HS-5 (cell line): ENCODE measurements at places on chromosomes 3 and 15.

DNA sequence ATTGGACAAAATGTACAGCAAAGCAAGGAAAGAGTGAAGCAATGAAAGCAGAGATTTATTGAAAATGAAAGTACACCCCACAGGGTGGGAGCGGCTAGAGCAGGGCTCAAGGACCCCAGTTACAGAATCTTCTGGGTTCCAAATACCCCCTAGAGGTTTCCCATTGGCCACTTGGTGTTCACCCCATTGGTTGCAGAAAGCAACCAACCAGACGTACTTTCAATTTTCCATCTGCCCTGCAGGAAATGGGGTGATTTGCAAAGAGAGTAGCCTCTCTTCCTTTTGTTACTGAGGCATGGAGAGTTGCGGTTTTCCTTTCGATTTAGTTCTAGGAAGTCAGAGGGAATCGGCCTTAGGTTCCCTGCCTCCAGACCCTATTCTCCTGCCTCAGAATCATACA, 2.4 kb downstream of the PML start:
- DNase-seq, result no peak

GRCh38 chr3:117346901-117347300, 637.3 kb downstream of the TUSC7 start:
- no peak for DNase-seq

DNA sequence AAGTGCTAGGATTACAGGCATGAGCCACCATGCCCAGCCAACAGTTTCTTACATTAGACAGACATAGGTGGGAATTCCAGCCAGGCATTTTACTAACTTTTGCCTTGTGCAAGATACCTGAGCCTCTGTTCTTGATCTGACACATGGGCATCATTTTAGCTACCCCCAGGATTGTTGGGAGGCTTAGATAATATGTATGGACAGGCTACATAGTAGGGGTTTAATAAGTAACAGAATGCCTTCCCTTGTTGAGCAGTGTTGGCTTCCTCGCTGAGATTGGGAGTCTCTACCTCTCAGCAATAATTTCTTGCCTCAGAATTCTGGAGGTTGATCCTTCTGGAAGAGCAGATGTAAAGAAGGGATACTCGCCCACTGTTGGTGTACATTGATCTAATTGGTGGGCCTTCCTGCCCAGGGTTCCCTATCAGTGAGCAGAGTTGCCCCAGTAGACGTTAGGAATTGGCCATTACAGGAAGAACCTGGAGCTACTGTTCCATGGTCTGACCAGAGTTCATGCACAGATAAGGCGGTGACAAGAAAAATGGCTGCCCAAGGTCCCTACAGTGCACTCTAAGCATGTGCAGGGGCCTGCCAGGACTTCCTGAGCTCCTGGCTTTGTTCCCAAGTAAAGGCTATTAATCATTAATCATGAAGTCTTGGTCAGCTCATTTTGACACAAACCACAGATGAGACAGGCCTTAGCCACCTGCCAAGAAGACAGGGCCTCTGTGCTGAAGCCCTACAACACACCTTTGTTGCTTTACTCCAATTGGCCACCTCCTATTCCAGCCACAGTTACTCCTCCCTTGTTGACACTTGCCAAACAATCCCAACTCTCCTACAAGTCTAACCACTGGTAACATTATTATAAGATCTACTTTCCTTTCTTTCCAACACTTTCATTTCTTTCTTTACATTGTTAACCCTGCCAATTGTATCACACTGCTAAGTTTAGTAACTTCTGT, 5.0 kb upstream of the IL17RE start:
- no peak for DNase-seq

GRCh38 chr15:77201665-77202064, 130.8 kb upstream of the TSPAN3 start:
- DNase-seq, result no peak

- DNase-seq, result no peak
These were observed 37.6 kb upstream of the DUSP7 start for GRCh38 chr3:52093756-52094545.

DNA sequence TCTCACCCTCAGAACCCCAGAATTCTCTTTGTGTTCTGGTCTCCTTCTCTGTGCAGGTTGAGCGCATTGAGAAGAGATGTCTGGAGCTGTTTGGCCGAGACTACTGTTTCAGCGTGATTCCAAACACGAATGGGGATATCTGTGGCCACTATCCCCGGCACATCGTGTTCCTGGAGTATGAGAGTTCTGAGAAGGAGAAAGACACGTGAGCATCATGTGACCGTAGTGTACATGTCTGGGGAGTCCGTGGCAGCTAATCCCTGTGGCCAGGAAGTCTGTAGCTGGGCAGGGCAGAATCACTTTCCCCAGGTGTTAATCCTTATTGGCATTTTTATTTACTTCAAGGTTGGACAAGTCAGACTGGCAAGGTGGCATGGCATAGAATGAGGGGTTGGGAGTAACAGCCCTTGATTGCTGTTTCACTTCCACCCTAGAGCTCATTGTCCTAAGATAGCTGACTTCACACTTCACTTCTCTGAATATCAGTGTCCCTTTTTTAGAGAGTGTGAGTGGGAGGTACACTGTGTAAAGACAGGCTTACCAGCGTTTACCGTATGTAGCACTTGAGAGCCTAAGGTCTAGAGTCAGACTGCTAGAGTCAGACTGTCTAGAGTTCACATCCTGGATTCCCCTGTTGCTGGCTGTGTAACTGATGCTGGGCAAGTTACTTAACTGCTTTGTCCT, 4.4 kb downstream of the MTMR14 start:
- no peak for DNase-seq

- no peak for DNase-seq
These were observed 711.3 kb downstream of the ROBO1 start for GRCh38 chr3:79056498-79056897.

DNA sequence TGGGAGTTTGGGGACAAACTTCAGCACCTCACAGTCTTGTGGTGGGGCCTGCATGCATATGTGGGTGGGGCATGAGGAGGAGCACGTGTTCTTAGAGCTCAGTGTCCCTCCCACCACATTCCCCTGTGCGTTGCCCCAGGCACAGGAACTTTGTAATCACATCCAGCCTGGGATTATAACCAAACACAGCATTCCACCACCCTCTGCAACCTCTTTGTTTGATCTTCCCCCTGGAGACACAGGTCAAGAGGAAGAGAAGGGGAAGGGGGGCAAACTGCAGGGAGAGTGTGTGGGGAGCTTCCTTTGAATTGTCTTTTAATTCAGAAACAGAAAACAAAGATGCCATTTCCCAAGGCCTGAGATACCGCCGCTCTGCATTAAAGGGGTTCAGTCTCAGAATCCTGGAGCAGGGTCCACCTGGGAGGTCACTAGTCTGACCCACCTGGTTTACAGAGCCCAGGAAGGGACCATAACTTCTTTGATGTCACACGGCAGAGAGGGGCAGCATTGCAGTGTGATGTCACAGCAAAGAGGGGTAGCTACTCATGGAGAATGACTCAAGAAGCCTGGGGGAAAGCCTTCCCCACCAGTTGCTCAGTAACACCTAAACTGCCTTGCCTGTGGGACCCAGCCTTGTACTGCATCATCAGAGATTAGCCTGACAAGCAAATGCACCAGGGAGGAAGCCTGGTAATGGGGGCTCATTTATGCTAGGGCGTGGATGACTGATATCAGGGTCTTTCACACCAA, 106.3 kb upstream of the RNU6-1 start:
- DNase-seq, result no peak

DNA sequence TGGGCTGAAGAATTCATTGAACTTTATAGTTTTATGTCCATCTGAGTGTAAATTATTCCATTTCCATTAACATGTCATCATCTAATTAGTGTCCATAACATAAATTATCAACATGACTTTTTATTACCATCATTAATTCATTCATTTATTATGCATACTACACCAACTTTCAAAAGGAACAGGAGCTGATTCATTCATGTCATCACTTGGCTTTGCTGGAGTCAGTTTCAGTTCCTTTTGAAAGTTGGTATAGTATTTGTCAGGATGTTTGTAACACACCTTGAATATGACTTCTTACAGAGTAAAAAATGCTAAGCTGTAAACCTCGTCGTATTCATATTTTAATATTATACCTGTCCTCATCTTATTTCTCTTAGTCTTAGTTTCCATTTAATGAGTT, 298.0 kb upstream of the RBMS3 start:
- DNase-seq, result no peak

DNA sequence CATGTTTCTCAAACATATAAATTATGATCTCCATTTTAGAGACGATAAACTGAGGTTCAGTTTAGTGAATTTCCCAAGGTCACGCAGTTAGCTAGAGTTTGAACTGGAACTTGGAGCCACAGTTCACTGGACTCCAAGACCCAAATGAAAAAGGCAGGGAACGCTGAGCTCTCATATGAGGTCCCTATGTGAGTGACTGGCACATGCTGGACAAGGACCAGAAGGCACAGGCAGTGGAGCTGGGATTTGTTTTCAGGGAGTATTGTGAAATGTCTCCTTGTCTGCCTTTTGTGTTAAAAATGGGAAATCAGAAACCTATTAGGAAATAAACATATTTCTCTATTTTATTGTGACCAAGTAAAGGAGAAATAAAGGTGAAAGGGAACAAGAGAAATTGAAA, 63.5 kb downstream of the MESD start:
- no peak for DNase-seq

- no peak for DNase-seq
These were observed 111.4 kb upstream of the ALCAM start for GRCh38 chr3:105255350-105255749.
